ENCODE measurements at places on chromosomes 12 and 14.

DNA sequence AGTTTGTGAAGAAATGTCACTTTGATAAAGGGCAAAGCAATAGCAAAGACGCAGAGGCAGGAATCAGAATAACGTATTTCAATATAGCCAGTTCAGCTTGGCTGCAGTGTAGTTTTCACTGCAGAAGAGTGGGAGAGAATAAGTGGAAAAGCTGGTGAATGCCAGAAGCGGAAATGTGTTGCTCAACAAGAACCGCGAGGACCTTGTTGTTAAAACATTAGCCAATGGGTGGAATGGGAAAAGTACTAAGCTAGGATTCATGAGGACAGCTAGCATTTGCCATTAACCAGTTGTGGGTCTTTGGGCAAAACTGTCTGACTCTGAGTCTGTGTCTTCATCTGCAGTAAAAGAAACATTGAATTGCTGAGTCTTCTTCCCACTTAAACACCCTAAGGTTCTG, 292.9 kb upstream of the GRIP1 start:
- no peak for DNase-seq

- no peak for DNase-seq
Observed at GRCh38 chr12:870378-870777, 79.1 kb downstream of the RAD52 start.

- DNase-seq = peak; percentile 70
Observed at GRCh38 chr12:6606331-6607131, 648 bp downstream of the CHD4 start.

GRCh38 chr14:69355154-69355597, 42.9 kb downstream of the ERH start:
- DNase-seq = no peak

GRCh38 chr12:52070185-52070925, 577 bp downstream of the ATG101 start:
- DNase-seq = no peak

DNA sequence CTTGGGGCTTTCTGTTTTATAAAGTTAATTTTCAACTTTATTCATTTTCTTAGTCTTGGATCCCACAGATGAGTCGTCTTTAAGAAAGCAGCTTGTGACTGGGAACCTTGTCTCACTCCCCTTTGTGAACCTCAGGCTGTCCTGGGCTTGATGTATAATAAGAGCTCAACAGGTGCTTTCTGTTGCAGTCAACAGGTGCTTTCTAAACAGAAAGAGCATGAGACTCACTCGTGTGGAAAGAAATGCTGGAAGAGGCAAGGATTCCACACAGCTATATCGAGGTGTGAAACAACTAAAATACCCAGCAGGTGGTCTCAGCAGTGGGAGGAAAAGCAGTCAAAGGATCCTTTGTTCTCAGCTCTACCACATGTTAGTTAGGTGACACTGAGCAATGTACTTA, 398.9 kb downstream of the EGLN3 start:
- no peak for DNase-seq

- no peak for DNase-seq
Observed at GRCh38 chr12:1948883-1949282, 30.4 kb upstream of the CACNA2D4 start.

DNA sequence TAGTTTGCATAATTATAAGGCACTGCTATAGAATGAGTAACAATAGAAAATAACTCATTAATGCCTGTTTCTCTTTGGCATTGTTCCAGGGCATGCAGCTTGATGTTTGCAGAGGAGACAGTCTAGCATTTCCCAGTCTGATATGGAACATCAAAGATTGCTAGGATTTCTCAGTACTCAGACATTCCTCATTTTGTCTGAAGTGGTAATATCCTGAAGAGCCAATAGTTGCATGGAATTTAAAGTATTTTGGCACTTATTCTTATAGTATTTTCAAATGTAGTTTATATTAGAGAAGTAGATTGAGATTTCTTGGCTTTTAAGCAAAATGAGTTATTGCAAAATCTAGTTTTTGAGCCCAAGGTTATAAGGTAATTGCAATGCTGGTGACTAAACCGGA, 337.3 kb upstream of the E2F7 start:
- no peak for DNase-seq

DNA sequence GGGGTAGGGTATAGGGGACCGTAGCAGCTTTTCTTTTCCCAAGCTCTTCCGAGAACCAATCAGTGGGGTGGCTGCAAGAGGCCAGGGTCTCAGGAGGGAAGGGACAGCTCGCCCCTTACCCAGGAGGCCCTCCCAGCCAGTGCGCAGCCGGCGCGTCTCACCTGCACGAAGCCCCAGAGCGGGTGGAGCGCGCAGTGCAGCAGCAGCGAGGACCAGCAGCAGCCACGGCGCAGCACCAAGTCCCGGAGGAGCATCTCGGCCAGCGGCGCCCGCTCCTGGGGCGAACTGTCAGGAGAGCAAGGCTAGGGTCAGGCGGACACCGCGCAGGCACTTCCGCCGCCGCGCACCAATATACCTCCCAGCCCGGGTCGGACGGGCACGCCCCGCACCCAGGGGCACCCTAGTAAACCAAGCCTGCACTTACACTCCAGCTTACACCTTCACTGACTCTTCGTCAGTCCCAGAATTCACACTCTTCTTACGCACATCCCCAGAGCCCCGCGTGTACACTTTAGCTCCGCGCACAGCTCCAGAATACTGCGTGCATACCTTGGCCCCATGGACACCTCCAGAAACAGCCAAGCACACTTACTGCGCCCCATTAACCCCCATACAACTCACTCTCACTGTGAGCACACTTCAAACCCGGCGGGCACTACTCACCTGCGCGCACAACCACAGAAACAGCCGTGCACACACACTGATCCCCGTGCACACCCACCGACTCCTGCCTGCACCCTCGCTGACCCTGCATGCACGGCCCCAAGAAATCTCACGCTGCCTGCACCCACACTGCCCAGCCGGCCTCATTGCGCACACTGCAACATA, 606 bp downstream of the PRIMA1 start:
- no peak for DNase-seq

DNA sequence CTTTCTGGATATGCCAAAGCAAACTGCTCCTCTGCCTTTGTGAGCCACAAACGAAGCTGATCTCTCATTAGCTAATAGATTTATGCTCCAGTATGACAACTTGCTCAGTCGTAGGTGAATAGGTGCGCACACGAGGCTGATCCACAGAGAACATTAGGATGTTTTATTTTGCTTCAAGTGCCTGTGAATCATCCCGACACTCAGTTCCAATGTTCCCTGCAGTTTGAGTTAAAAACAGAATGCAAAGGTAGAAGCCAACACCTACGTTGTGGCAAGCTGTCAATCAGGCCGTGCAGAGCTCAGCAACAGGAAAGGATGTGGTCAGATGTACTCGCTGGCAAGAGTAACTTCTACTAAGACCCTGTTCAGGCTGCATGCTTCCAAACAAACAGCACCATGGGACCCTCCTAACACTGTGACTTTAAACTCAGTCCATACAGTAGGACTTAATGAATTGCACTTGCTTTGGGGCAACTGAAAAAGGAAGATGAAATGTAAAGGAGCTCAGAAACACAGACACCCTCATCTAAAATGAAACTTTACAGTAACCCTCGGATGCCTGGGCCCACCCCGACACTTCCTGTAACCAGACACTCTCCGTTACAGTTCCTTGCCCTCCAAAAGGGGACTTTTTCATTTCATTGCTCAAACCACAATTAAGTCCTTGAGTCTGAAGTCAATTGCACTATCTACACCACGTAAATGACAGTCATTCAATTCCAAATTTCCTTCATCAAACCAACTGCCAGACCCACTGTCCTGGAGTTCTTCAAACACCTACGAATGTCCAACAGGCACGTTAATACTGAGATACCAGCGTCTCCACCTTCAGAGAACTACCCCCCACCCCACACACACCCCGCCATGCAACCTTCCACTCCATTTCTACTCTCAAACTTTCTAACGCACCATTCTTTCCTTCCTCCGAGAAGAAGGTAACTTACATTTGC, 1.6 kb downstream of the CCDC88C start:
- DNase-seq = no peak

- no peak for DNase-seq
Observed at GRCh38 chr12:82470906-82471512, 112.7 kb downstream of the METTL25 start.

- DNase-seq = no peak
Observed at GRCh38 chr12:124399622-124400021, 104.7 kb downstream of the RFLNA start.

DNA sequence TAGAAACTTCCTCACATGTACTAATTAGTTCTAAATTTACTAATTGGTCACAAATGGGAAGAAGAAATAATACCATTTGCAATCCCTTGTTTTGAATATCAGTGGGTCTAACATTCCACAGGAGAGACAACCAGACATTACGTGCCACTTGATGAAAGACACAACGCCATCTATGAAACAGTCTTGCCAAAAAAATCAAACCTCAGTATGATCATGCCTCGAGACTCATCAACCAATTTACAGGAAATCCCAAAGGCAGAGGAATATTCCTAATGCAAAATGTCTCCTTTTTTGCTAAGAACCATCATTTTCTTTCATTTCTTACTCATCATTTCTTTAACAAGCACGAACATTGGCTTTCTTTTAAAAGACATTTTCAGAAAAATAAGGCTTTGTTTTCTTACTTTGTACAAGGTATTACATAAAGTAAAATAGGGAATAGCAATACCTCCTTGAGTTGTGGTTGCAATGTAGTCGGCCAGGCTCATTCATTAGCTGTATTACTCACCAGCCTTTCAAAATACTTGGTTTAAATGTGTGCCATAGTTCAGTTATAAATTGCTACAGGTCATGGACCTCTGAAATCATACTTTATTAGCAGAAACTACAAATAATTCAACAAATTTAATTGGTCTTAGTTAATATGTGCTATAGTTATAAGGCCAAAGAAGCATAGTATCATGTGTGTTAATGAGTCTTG, 436.2 kb upstream of the FLRT2 start:
- DNase-seq = no peak

- no peak for DNase-seq
Observed at GRCh38 chr12:118312578-118312977, 60.1 kb downstream of the TAOK3 start.

GRCh38 chr12:2018391-2018790, 14.1 kb upstream of the DCP1B start:
- no peak for DNase-seq

- no peak for DNase-seq
Observed at GRCh38 chr12:110744151-110744571, 1.5 kb upstream of the PPP1CC start.

- DNase-seq = no peak
Observed at GRCh38 chr12:62714181-62714773, 220.7 kb downstream of the PPM1H start.

DNA sequence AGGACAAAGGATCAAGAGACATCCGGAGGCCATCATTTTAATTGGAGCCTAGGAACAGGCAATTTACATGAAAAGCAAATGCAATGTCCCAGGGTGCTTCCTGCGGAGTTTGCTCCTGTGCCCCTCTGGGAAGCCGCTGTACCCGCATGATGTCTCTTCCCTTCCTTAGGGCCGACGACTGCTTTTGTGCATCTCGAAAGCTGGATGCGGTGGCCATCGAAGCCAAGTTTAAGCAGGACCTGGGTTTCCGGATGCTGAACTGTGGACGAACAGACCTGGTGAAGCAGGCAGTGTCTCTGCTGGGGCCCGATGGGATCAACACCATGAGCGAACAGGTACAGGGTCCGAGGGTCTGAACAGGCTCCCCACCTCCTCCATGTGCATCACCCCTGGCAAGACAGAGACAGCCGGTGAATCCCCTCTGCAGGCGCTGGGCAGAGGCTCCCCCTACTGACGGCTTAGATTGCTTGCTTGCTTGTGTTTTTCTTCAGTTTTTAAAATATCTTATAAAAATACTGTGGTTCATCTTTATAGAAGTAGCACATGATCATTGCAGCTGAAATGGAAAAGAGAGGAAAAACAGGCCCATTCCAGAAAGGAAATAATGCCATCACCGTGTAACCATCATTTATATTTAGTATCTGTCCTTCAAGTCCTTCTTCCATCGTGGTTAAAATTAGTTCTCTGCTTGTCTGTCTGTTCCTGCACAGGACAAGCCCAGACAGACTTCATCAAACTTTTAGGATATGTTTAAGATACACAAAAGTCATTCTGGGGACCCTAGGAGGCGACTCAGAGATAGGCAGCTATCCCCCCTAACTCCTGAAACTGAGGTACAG, 75.4 kb upstream of the PWP1 start:
- DNase-seq = no peak

DNA sequence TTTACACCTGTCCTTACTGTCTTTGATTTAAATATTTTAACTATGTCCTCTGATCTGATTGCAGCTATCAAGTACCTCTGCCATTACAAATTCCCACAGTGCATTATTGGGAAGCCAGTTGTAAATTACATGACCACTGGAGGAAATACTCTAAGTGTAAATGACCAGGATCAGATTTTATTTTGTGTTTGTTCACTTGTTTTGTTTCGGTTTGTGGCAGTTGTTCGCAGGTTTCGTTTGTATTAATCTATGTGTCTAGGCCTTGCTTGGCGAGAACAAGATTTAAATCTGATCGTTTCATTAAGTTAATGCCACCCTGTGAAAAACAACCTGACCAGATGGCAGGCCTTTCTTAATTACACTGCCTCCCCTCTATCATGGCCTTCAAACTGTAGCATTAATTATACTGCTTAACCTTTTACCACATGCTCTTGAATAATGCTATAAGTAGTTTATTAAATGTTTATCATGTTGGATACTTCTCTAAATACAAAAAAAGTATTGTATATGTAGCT, 990.1 kb downstream of the TMTC2 start:
- DNase-seq = no peak

DNA sequence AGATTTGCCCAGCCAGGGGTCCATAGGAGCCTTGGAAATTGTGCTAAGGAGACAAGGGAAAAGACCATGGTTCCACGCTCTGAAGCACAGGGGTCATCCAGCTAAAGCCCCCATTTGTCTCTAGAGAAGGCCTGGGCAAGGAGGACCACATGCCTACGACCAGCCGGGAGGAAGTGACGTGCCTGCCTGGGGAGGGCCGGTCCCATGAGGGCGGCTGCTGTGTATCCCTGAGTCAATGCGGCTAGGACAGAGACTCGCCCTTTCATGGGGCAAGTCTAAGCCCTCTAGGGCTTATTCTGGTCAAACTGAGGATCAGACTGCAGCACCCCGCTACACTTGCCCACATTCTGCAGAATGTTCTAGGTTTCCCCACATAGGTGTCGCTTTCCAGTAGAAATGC, 20.6 kb upstream of the RIN3 start:
- no peak for DNase-seq

DNA sequence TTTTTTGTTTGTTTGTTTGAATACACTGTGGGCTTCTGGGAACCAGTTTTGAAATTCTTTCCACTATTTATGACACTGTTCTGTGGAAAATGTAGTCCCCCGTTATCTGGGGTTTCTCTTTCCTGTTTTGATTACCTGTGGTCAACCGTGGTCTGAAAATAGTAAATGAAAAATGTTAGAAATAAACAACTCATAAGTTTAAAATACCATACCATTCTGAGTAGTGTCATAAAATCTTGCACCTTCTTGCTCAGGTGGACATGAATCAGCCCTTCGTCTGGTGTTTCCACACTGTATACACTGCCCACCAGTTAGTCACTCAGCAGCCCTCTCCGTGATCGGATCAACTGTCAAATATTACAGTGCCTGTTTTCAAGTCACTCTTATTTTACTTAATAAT, 5.1 kb upstream of the PAPOLA start:
- no peak for DNase-seq
